NCI-H1092 (cell line): ENCODE measurements at places on chromosomes 11 and 22.

DNA sequence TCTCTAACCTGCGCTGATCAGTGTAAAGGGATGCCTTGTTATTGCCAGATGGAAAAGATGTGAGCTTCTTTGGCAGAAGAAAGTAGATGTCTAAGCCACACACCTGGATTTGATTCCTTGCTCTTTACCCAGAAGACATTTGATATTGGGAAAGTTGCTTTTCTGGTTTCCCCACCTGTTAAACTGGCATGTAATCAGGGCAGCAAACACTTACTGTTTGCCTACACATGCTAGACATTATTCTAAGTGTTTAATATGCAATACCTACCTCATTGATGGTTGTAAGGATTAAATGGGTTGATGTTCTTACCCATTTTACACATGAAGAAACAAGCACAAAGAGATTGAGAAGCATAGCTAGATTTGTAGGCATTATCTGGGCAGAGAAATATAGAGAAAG, 16.6 kb downstream of the ASRGL1 start:
- no peak for DNase-seq

GRCh38 chr11:47861728-47862127, 13.6 kb upstream of the NUP160 start:
- no peak for DNase-seq

DNA sequence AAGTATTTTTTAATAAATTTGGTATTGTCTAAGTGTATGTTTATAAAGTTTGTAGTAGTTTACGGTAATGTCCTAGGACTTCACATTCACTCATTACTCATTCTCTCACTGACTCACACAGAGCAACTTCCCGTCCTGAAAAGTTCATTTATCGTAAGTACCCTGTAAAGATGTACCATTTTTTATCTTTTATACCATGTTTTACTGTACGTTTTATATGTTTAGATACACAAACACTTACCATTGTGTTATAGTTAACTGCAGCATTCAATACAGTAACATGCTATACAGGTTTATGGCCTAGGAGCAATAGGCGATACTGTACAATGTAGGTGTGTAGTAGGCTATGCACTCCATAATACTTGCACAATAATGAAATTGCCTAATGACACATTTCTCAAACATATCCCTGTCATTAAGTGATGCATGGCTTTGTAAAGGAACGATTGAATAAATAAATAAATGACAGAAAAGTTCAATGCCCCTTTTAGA, 12.5 kb upstream of the CARD18 start:
- no peak for DNase-seq

GRCh38 chr22:23207729-23208393, 27.6 kb downstream of the BCR start:
- peak; percentile 86 for DNase-seq

DNA sequence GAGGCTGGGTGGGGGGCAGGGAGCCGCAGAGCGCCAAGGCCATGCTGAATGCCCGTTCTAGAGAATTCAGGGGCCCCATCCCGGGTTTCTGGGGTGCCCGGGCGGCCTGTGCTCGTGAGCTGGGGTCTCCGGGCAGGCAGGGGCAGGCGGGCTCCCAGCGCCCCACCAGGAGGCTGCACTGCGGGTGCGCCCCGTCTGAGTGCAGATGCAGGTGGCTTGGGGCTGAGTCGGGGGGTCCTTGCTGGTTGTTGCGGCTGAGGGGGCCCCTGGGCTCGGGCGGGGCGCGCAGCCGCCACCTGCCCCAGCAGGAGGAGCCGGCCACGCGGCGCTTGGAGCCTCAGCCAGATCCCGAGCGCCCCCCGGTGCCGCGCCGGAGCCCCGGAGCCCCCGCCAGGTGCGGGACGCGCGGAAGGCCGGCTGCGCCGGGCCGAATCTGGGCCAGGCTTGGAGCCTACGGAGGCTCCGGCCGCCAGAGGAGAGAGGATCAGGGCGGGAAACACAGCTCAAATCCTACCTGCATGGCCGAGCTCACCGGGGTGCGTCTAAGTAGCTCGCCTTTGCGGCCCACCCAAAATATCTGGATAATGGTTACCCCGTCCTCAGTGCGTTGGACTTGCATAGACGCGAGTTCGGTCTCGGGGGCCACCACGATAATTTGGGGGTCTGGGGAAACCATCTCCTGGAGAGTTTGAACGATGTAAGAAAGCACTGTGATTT, 590 bp upstream of the IGF2 start:
- DNase-seq = no peak

DNA sequence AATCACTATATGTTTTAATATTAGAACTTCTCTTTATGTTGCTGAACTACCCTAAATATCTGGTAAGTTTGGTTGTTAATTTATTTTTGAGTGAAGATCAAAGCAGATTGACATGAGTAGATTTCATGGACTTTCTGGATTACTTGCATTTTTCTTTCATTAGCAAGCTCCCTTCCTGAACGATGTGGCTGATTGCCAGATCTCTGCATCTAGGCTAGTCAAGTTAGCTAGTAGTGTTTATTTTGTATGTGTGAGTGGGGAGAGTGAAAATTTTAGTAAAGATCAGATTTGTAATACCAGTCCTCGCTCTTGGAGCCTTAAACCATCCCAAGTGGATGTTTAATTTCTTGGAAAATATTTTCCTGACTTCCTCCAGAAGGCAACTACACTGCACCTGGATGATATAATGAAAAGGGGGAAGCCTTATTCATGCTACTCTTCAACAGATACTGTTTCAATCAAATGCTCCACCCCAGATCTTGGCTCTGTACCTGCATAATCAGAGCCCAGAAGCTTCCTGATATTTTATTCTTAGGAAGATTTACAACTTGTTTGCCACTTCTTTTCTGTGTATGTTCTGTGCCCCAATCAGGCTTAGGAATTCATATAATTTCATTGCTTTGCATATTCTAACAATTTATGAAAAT, 143.2 kb upstream of the GRIA4 start:
- DNase-seq = no peak

DNA sequence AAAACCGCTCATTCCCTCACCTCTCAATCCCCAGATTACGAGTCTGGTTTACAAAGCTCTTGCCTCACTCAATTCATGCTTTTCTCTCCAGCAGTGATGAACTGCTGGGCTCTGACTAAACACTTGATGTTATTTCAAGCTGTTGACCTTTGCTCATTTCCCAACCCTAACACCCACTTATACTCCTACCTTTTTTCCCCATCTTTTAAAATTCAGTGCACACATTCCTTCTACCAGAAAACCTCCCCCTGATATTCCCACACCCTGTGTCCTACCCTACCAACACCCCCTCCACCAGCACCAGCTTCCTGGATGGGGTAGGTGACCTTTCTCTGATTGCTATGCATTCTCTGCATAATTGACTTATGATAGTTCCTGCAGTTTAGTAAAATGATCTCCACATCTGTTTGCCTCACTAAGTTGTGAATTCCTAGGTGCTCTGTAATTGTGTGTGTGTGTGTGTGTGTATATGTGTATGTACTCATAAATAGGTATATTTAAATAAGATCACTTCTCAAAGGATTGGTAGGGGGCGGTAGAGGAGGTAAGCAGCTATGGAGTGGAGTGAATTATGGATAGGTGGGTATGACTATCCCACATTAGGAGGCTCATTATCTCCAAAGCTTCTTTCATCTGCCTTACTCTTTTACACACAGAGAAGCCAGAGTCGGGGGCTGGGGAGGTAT, 842 bp downstream of the HEPACAM start:
- no peak for DNase-seq

DNA sequence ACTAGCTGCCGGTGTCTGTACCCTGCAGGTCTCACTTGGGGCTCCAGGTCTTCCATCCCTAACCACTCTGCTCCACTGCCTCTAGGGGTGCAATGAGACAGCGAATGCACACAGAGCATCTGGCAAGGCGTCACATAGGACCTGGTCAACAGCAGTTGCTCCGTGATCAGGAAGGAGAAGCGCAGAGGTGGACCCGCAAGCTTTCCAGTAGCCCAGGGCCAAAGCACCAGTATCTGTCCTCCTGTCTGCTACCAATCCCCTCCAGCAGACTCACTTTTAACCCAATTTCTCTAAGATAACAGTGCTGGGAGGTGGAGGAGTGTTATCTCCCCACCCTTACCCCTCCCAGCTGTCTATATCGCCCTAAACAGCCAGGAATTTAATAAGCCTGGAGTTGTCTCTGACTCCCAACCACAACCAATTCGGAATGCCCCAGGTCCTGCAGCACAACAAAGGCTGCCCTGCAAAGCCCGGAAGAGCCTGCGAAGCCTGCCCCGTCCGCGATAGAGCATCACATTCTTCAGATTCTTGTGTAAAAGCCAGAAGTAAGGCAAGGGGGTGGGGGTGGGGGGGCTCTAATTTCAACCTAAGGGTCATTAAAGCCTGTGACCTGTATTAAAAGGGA, 19.3 kb downstream of the MYH9 start:
- no peak for DNase-seq

- no peak for DNase-seq
Measured at GRCh38 chr11:104098555-104098954, 62.1 kb downstream of the DDI1 start.

- DNase-seq = no peak
Measured at GRCh38 chr11:94864506-94865045, 96.4 kb downstream of the AMOTL1 start.

DNA sequence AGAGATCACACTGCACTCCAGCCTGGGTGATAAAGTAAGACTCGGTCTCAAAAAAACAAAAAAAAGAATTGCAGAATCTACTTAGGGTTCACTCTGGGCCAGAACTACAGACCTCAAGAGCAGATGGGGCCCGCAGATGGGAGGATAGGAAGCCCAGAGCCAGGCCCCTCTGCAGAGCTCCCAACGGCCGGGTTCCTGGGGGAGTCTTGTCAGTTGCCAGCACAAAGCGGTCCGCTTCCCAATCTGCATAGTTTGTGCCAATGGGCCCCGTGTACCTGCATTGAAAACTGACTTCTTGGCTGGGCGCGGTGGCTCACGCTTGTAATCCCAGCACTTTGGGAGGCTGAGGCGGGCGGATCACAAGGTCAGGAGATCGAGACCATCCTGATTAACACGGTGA, 1.7 kb upstream of the CHID1 start:
- DNase-seq = no peak

DNA sequence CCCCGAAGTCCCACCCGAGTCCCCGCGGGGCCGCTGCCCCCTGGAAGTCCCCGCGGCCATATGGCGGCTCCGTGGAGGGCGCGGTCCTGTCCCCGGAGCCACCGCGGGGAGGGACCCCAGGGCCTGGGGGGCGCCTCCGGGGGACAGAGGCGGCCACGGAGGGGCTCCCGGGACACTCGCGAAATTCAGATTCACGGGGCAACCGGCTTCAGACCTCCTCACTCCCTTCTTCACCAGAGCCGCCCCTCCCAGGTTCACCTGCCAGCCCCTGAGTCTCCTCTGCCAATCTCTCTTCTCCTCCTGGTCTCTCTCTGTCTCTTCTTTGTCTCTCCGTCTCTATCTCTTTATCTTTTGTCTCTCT, 28.2 kb upstream of the TOLLIP start:
- no peak for DNase-seq

DNA sequence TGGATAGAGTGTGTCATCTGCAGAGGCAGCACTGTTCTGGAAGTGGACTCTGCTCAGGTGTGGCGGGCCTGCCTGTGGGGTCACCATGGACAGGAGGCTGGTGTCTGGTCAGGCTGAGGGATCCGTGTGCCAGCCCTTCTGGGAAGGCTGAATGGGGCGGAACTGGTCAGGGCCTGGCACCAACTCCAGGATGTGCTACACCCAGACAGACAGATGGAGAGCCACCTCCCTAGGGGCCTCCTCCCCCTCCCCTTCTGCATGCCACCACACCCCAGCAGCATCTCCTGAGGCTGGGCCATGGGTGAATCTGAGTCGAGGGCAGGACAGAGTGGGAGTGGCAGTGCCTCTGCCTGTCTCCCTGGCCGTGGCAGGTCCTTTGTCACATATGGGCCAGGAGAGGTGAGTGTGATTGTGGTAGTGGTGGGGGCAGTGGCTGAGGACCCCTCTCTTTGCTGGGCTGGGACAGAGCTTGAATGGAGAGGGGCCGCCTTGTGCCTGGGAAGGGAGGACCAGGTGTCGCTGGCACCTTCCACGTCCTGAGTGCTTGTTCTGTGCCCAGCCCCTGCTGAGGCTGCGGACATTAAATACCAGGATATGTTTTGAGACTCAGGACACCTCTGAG, 29.1 kb downstream of the ST3GAL4 start:
- no peak for DNase-seq

GRCh38 chr22:19784384-19785175, 24.0 kb downstream of the TBX1 start:
- DNase-seq = no peak

DNA sequence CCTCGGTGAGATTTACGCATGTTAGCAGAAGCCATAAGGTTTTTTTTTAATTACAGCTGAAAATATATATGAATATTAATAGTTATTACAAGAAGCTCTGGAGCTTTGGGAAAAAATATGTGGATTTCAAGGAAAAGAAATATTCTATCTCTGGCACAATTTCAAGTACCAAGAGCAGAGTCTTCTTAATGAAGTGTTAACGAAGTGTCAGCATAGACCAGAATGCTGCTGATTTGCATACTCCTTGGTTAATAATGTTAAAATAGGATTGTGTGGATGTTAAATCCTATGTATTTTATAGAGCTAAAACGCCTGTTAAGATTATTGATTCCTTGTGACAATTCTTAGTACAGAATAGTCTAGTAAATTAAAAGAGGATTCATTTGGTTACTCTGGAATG, 57.0 kb upstream of the FAT3 start:
- no peak for DNase-seq

- no peak for DNase-seq
Measured at GRCh38 chr22:48857202-48857805, 970.4 kb downstream of the BRD1 start.

GRCh38 chr11:79159657-79160450, 281.0 kb downstream of the TENM4 start:
- no peak for DNase-seq

GRCh38 chr11:17547051-17547577, at the start of gene OTOG:
TSS of gene OTOG (plus strand) at chr11:17547259. CDS start at chr11:17547373, 114 bp downstream.
- DNase-seq = peak; percentile 72

DNA sequence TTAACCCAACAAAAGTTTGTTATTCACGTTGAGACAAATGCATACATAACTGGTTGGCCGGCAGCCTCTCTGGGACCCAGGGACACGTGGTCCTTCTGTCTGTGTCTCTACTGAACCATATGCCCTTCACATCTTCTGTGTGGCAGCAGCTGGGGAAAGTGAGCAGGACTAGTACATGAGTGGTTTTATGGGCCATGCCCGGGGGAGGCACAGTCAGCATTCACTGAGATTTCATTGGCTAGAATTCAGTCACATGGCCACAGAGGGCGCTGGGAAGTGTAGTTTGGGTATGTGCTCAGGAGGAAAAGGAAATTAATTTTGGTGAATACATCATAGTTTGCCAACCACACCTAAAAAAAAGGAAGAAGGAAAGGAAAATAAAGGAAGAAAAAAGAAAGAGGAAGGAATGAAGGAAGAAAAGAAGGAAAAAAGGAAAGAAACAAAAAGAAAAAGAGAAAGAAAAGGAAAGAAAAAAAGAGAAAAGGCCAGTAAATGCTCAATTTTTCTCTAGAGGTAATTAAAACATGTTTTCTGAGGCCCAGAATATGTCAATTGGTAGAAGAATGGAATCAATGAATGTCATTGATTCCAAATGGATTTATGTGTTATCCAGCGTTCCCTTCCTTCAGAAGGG, 55.9 kb upstream of the KIRREL3 start:
- no peak for DNase-seq

GRCh38 chr11:69403556-69404215, 77.8 kb upstream of the LINC01488 start:
- no peak for DNase-seq
